ENCODE measurements at places on chromosomes 2 and 18.

GRCh38 chr18:36628435-36629137 is 200.2 kb downstream of the TPGS2 start:
- no peak for DNase-seq

DNA sequence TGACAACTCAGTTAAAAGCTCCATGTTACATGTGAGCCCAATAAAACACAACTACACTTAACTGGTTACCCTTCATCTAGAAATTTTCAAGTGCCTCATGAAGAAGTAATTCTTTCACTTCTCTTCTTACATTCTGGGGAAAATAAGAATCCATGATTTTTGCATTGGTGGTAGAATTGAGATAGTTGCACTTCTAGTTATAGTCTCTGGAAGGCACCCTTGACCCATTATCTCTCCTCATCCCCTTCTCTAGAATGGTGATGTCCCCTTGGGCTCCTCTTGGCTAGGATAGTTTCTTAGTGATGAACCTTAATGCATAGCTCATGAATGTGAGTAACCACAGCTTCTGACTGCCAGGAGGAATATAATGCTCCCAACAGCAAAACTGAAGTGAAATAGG is 3.6 kb downstream of the LGALSL start:
- DNase-seq: no peak

DNA sequence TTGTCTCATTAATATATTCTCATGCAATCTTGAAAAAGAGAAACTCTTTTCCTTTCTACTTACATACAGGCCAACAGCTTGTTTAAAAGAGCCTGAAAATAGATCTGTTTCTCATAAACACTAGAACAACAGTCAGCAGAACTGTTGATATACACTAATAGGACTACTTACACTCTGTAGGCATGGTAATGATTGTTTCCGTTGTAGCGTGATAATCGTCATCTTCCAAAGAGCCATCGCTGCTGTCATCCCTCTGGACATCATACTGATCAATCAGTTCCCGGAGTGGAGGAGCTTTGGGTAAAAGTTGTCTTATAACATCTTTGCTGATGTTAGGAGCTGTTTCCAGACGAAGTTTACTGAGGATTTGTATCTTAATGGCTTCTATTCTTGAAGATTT is 476 bp downstream of the MSTN start:
- DNase-seq: no peak

DNA sequence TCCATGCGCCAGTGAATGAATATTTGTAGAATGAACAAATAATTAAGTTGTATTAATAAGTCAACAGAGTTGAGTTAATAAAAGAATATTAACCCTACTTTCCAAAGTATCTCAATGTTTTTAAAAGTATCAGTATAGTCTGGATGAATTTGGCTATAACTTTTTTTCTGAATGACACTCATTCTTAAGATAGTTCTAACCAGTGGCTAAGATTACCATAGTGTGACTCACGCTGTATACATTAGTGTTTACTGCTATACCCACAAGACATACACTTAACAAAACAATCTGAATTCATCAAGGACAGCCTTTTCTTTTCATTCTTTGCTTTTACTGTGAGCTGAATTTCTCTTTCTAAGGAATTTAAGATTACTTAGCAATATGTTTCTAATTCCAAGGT is 77.0 kb upstream of the PDE1A start:
- no peak for DNase-seq

DNA sequence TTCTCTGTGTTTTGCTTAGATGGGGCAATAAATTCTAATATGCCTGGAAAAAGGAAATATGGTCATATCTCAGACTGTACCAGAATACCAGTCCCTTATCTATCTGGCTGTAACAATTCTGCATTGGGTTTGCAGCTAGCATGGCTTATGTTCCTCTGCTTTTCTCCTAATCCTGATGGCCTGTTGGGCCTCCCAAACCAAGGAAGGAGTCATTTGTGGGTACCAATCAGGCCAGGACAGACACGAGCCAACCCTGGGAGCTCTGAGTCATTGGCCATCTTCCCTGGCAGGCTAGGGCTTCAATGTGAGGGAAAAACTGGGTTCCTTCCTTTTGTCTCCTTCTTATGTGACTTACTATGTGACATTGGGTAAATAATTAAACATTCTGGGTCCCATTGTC is 12.0 kb downstream of the SMARCAL1 start:
- no peak for DNase-seq

- no peak for DNase-seq
These were observed 6.9 kb downstream of the UGT1A10 start for GRCh38 chr2:233643128-233643527.

- no peak for DNase-seq
These were observed 103.4 kb downstream of the ALMS1 start for GRCh38 chr2:73489053-73489452.

GRCh38 chr18:8734496-8734895 is 29.1 kb downstream of the MTCL1 start:
- no peak for DNase-seq

- no peak for DNase-seq
These were observed 137.6 kb downstream of the COPS8 start for GRCh38 chr2:237223201-237223861.

- DNase-seq: no peak
These were observed 1079.5 kb upstream of the CELF4 start for GRCh38 chr18:38644875-38645641.

DNA sequence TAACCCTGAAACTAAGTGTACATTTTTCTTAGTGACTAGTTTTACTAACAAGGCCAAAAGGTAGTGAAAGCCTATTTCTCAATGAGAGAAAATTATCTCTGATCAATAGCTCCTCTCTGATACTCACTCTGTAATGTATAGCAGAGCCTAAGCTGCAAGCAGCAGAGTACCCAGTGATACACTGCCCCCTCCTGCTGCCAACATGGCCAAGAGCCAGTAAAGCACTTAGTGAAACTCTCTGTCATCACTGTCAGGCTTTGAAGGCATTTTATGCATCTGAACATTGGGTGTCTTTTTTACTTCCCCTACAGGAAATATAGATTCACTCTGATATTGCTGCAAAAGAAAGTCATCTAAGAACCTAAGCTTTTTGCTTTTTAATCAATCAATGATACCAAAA is 784.1 kb upstream of the CDH7 start:
- DNase-seq: no peak

GRCh38 chr18:31512203-31512764 is 14.3 kb downstream of the DSG2 start:
- no peak for DNase-seq

GRCh38 chr2:169439900-169440299 is 39.4 kb upstream of the BBS5 start:
- DNase-seq: no peak

- peak; percentile 3 for DNase-seq
These were observed 411.7 kb downstream of the DSEL start for GRCh38 chr18:67104700-67105284.

All from B cell (primary cell).